ENCODE measurements at places on chromosomes 6 and 20. TPM values are rescaled to one million over a fixed set of nuclear protein-coding genes. Genes with fewer than 3 reads are reported as not detected.
A peak's percentile ranks its signal among the peaks of the same experiment; 100 is the strongest.

The EDEM2 gene
- total RNA-seq = 12.8 TPM

DNA sequence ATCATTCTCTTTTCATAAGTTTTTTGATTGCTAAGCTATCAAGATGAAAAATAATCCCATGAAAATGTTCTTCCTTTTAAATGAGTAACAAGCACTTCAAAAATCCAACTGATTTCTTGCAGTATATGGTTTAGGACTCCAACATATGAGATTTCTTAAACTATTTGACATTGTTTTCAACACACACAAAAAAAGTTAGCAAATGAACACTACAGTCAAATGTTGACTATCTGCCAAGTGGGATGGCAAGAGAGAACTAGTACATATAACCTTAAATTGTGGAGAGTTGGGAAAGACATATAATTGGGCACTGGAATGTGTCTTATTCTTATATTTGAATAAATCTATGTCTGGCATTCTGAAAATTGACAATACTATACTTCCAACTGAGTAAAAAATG lies 15.6 kb downstream of the COL21A1 start:
- no peak overlapping the region for H3K4me3 ChIP-seq
- no peaks in the 10 kb centered on the region for H3K27me3 ChIP-seq
- no peaks in the 10 kb centered on the region for H3K36me3 ChIP-seq

- no peaks in the 10 kb centered on the region for H3K36me3 ChIP-seq
- H3K4me1 ChIP-seq = peaks cover 44% of the 10 kb centered on the region
- H3K4me3 ChIP-seq = no peak overlapping the region
- no peak for DNase-seq
- H3K27ac ChIP-seq = peak overlapping the region; percentile 50
These were observed 95.9 kb downstream of the NFATC2 start for GRCh38 chr20:51446656-51447055.

DNA sequence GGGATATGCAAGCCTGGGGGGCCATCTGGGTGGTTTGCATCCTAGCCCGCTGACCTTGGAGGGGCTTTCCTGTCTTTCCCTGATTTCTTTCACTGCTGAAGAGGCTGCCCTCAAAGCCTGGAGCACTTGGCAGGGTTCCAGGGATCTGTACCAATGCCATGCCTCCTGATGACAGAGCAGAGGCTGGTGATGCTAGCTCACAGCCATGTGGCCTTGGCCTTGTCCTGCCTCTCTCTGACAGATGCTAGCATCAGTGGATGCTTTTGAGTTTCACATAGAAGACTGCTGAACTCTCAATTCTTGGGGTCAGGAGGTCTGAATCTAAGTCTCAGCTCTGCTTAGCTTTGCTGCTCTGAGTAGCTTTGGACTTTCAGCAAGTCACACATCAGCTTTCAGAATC lies 21.9 kb upstream of the RREB1 start:
- H3K4me3 ChIP-seq = no peak overlapping the region
- no peak for DNase-seq
- no peaks in the 10 kb centered on the region for H3K36me3 ChIP-seq
- H3K27ac ChIP-seq = no peak overlapping the region
- no peaks in the 10 kb centered on the region for H3K27me3 ChIP-seq
- H3K4me1 ChIP-seq = peaks cover 16% of the 10 kb centered on the region

The MYL9 gene
- total RNA-seq = 246 TPM

DNA sequence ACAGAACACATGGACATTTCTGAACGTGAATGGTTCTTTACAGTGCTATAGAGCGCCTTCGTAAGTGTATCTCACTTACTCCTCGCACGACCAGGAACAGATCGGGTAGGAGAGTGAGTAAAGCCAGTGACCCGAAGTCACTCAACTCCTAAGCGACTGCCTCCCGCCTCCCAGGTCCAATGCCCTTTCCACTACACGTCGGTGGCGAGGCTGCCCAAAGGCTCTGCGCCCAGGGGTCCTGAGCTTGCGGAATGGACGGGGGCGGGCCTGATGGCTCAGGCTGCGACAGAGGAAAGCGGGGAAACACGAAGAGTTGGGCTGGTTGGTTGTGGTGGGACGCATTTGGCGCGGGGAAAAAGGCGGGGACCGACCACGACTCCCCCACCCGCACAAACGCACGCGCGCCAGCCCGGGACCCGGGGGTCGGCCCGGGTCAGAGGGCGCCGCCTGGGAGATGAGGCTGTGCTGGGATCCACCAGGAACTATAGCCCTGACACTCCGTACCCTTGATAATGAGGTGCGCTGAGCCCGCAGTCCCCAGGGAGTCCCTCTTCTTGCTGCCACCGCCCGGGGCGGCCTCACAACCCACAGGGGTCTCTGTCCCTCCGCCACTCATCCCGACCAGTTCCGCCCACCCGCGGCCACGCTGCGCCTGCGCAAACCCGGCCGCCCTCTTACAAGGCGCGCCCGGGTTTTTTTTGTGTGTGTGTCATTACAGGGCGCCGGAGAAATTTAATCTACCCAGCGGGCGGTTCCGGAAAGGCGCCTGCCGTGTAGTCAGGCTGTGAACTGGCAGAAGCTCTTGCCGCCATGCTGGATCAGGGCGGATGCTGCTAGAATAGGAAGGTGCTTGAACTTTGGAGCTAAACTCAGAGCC lies at the start of gene BLOC1S5:
Gene BLOC1S5, minus strand, starts transcription at position 629 of the 877 bp plus-strand sequence. Its CDS starts 13 bp downstream, at position 616.
- H3K27ac ChIP-seq = peak within 1 kb of the TSS; percentile 89
- H3K27me3 ChIP-seq = no peaks in the 10 kb centered on the region
- peak within 1 kb of the TSS; percentile 87 for H3K4me3 ChIP-seq
- H3K36me3 ChIP-seq = no peaks in the 10 kb centered on the region
- H3K4me1 ChIP-seq = peaks cover 8% of the 10 kb centered on the region

DNA sequence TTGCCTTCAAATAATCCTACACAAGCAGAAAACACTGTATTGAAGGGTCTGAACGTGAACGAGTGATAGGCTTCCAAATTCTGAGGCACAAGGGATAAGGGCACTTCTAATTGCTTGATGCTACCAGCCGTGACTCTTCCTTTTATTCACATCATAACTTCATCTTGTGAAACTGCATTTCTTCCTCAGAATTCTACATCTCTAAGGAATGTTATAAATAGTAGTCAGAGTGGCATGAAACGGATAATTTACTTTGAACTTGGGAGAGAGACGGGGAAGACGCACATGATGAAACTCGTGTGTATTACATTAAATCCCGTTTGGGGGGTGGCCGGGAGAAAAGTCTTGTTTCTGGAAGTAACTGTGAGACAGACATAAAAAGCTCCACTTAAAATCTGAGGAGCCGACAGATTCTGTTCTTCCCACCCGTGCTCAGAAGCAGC lies 754 bp downstream of the HDDC2 start:
- H3K27ac ChIP-seq = peak overlapping the region; percentile 85
- H3K4me1 ChIP-seq = peaks cover 24% of the 10 kb centered on the region
- H3K36me3 ChIP-seq = no peaks in the 10 kb centered on the region
- no peak for DNase-seq
- H3K4me3 ChIP-seq = peak overlapping the region; percentile 87
- H3K27me3 ChIP-seq = no peaks in the 10 kb centered on the region

The KCNK15 gene
- 1.5 TPM for total RNA-seq

- DNase-seq = no peak
- H3K27me3 ChIP-seq = no peaks in the 10 kb centered on the region
These were observed 112.2 kb upstream of the HEY2 start for GRCh38 chr6:125637207-125637606.

DNA sequence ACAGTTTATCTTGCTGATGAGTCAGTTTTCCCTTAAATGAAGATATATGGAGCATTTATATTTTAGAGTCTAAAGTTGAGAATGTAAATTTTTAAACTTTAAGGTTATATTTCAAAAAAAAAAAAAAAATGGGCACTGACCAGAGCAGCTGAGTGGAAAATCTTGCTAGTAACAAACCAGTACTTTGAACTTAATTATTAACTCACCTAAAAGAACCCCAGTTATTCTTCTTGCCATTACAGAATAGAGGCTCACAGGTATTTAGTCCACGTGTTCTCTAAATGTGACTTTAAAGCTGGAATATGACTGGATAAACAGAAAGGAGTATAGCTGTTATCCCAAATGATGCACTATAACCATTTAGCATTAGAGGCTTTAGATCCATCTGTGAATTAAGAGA lies 178.4 kb downstream of the COL9A1 start:
- H3K27ac ChIP-seq = no peak overlapping the region
- no peak overlapping the region for H3K4me3 ChIP-seq
- no peaks in the 10 kb centered on the region for H3K27me3 ChIP-seq
- no peaks in the 10 kb centered on the region for H3K4me1 ChIP-seq

The NCOA6 gene
- 19.2 TPM for total RNA-seq

GRCh38 chr6:16420337-16420714 lies 181.9 kb downstream of the GMPR start:
- no peak for DNase-seq
- peak overlapping the region; percentile 6 for H3K27ac ChIP-seq
- H3K36me3 ChIP-seq = no peaks in the 10 kb centered on the region
- peaks cover 20% of the 10 kb centered on the region for H3K4me1 ChIP-seq

DNA sequence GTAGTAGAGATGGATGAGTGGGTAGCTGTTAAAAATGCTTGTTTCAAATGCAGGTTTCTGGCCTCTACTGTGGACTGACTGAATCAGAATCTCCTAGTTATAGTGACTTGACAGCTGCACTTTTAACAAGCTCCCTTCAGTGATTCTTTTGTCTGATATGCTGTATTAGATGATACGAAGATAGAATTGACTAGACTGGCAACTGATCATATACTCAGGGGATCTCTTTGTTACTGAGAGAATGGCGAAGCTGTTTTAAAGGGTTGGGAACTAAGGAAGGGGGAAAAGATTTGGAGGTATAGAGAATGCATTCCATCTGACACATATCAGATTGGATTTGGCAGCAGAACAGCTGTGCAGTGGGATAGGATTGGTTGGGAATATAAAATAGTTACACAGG lies 7.0 kb downstream of the ENPP4 start:
- H3K27me3 ChIP-seq = no peaks in the 10 kb centered on the region
- H3K27ac ChIP-seq = no peak overlapping the region
- no peaks in the 10 kb centered on the region for H3K4me1 ChIP-seq
- no peak overlapping the region for H3K4me3 ChIP-seq

The COX4I2 gene
- 2.5 TPM for total RNA-seq

The CAGE1 gene
- total RNA-seq = not detected

The AGPAT1 gene
- 35.1 TPM for total RNA-seq

DNA sequence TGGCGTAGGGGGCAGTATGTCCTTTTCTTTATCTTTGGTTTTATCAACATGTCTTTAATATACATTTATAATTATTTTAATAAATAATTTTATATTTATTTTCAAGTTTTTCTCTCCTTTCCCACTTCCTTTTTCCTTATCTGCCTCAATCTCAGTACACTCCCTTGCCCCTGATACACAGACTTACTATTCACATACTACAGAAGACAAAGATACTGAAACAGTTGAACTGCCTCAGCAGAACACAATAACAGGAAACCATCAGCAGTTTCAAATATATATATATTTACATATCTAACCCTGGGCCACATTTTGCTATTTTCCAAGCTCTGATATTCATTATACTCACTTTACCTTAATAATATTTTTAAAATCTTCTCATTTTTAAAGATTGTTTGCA lies 19.8 kb downstream of the IBTK start:
- H3K36me3 ChIP-seq = no peaks in the 10 kb centered on the region
- no peaks in the 10 kb centered on the region for H3K4me1 ChIP-seq
- H3K27ac ChIP-seq = no peak overlapping the region
- no peak overlapping the region for H3K4me3 ChIP-seq

The KIF3B gene
- total RNA-seq = 16.2 TPM

- no peak overlapping the region for H3K27ac ChIP-seq
- DNase-seq = no peak
- no peak overlapping the region for H3K4me3 ChIP-seq
- no peaks in the 10 kb centered on the region for H3K27me3 ChIP-seq
- H3K36me3 ChIP-seq = no peaks in the 10 kb centered on the region
- no peaks in the 10 kb centered on the region for H3K4me1 ChIP-seq
These were observed 143.5 kb downstream of the FLRT3 start for GRCh38 chr20:14193885-14194284.

- H3K27ac ChIP-seq = no peak overlapping the region
- H3K4me3 ChIP-seq = no peak overlapping the region
- H3K27me3 ChIP-seq = no peaks in the 10 kb centered on the region
These were observed 41.6 kb upstream of the DUSP22 start for GRCh38 chr6:250676-251075.

GRCh38 chr6:15715851-15716250 lies 53.0 kb upstream of the DTNBP1 start:
- no peaks in the 10 kb centered on the region for H3K36me3 ChIP-seq
- H3K27ac ChIP-seq = no peak overlapping the region
- no peaks in the 10 kb centered on the region for H3K27me3 ChIP-seq
- H3K4me3 ChIP-seq = no peak overlapping the region
- DNase-seq = no peak
- peaks cover 6% of the 10 kb centered on the region for H3K4me1 ChIP-seq

- no peak for DNase-seq
- no peak overlapping the region for H3K4me3 ChIP-seq
- H3K27me3 ChIP-seq = no peaks in the 10 kb centered on the region
- no peaks in the 10 kb centered on the region for H3K4me1 ChIP-seq
- no peak overlapping the region for H3K27ac ChIP-seq
These were observed 214.2 kb upstream of the PCSK2 start for GRCh38 chr20:17012546-17013226.

The JPH2 gene
- 13.8 TPM for total RNA-seq

The SAMD5 gene
- total RNA-seq = 3.2 TPM

The SLC35D3 gene
- total RNA-seq = not detected

DNA sequence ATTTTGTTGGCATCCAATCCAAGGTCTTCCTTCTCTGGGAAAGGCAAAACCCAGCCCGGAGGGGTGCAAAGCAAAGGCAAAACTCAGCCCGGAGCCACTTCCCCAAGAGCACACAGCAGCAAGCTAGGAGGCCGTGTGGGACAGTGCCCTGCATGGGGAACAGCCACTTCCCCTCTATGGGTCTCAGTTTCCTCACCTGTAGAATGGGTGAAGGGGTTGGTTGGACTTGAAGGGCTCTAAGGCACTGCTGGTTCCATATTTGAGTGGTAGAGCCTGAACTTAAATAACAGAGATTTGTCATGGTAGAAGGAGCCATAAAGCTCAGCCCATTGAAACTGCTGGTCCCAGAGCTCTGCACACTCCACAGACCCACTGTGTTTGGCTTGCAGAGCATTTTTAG lies 51.3 kb upstream of the CCDC167 start:
- H3K27me3 ChIP-seq = no peaks in the 10 kb centered on the region
- no peak overlapping the region for H3K4me3 ChIP-seq
- no peak overlapping the region for H3K27ac ChIP-seq
- DNase-seq = no peak

GRCh38 chr6:157150076-157150475 lies 173.2 kb downstream of the TMEM242 start:
- H3K27me3 ChIP-seq = no peaks in the 10 kb centered on the region
- H3K4me3 ChIP-seq = no peak overlapping the region
- no peak for DNase-seq
- H3K27ac ChIP-seq = no peak overlapping the region

The TINAG gene
- not detected for total RNA-seq

DNA sequence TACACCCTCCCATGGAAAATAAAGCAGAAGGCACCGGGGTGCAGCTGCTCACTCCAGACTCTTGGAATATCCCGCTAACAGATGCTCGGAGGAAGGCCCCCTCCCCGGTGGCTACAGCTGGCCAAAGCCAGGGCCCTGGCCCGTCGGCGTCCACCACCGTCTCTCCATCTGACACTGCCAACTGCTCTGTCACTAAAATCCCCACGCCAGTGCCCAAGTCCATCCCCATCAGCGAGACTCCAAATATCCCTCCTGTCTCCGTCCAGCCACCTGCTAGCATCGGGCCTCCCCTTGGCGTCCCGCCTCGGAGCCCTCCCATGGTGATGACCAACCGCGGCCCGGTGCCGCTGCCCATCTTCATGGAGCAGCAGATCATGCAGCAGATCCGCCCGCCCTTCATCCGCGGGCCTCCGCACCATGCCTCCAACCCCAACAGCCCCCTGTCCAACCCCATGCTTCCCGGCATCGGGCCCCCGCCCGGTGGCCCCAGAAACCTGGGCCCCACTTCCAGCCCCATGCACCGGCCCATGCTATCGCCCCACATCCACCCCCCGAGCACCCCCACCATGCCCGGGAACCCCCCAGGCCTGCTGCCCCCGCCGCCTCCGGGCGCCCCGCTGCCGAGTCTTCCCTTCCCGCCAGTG lies 143.9 kb downstream of the SOBP start:
- peaks cover 14% of the 10 kb centered on the region for H3K4me1 ChIP-seq
- no peak for DNase-seq
- H3K4me3 ChIP-seq = no peak overlapping the region
- no peaks in the 10 kb centered on the region for H3K36me3 ChIP-seq

Measured in vagina (tissue), 2 donors.